ENCODE measurements at places on chromosomes 16 and 17.

DNA sequence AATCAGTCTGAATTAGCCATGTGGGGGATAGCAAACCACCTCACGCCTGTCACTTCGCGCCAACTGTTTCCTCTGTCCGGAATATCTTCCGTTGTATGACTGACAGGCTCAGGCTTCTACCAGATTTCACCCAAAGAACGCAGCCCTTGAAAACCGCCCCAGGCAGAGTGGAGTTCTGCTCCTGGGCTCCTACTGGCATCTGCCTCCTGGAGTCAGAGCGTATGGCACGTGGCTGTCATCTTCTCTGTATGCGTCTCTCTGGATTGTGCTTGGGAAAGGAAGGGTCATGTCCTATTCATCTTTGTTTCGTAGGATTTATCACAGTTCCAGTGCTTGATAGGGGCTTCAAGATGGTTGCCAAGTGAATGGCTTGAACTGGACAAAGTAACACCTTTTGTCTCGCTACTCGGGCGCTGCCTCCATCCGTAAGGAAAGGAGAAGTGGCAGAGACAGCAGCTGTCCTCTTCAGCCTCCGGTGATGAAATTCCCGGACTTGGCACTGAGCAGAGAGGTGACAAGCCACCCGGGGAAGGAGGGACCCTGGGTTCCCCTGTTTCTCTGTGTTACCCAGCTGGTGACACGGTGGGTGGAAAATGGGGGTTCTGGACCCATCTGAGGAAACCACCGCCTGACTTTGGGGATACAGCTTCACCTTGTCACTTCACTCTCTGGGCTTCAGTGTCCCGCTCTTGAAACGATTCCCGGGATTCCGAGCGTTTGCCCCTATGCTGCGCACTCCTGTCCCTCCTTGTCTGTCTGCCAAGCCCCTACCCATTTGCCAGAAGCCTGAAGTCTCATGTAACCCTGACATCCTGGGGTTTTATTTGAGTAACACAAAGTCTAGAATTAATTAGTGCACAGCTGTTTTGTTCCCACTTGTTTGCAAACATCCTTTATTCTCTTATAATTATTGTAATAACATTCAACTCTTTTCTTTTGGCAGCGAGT lies 13.9 kb downstream of the KIAA0513 start:
- DNase-seq, result no peak

DNA sequence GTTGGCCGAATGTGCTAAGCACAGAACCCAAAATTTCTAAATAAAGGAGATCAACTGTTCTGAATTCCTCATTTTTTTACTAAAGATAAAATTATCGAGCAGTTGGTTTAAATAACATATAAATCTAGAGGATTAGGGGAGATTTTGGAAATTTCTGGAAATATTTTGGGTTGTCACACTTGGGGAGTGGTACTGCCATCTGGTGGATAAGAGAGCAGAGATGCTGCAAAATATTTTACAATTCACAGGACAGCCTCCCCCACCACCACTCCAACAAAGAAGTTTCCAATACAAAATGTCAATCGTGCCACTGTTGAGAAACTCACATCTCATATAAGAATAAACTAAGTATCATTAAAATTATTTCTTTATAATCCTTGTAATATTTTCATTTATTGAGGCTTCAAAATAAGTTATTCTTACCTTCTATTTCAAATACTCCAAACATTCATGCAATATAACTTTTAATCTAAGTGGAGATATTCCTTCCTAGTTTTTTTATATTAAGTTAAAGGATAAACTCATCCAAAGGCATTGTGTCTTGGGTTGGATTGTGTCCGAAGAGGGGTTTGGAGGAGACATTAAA lies 17.0 kb upstream of the ABCA8 start:
- DNase-seq, result peak; percentile 24

DNA sequence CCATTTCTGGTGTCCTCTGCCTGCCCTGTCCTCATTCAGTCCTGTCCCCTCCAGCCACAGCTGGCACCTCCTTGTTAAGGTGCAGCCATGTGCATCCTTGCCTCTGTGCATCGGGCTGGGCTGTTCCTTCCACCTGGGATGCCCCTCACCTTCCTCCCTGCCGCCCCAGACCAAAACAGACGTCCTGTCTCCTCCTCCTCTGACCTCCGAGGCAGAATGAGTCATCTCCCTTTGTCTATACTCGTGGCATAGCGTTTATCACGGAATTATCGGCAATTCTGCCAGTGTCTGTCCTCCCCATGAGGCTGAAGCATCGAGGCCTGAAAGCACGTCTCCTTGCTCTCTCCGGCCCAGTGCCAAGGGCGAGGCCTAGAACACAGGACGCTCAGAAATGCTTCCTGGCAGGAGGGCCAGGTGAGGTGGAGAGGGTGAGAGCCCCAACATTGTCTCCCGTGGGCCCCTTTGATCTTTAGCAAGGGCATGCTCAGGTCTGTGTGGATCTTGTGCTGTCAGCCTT lies 4.6 kb downstream of the RAI1 start:
- no peak for DNase-seq

GRCh38 chr17:79231766-79232287 lies 157.2 kb downstream of the ENGASE start:
- no peak for DNase-seq

DNA sequence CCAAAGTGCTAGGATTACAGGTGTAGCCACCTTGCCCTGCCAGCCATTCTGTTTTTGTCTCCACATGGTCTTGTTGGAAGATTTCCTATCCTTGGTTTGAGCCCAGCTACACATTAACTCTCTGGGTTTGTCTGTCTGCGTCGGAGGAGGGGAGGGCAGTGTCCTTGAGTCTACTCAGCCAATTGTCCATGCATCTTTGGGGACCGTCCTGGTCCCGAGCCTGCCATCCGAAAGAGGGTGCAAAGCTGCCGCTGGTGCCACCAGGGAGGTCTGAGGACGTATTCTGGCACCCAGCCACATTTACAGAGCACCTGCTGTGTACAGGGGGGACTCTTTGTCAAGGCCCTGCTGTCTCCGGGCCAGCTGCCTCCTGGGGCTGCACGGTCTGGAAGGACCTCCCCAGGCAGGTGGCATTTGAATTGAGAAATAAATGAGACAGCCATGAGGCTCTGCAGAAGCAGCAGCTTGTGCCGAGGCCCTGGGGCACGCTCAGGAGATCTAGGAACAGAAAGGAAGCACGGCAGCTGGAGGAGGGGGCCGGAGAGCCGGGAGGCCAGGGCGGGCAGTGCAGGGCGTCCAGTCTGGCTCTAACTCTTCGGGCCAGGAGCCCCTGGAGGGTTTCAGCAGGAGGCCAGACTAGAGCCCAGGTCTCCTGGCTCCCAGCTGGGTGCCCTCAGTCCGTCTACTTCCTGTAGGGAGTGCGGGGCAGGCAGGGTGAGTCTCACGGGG lies 1.5 kb downstream of the CYBA start:
- peak; percentile 84 for DNase-seq

DNA sequence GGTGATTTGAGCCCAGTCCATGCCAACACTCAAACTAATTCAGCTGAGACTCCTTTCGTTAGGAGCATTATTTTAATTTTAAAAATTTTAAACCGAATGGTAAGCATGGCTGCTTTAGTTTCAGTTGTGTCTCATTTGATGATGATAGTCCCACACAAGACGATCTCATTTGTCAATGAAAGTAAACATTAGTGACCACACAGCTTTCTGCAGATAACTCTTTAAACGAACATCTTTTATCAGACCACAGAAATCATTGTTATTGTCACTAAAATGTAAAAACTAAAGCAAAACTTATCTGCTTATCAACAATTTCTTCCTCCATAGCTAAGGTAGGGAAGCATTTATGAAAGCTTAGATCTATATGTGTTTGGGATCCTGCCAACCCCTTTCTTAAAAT lies 382.2 kb downstream of the ZFHX3 start:
- DNase-seq, result peak; percentile 7

- DNase-seq, result peak; percentile 60
These were observed 9.0 kb downstream of the VPS9D1 start for GRCh38 chr16:89711601-89712273.

DNA sequence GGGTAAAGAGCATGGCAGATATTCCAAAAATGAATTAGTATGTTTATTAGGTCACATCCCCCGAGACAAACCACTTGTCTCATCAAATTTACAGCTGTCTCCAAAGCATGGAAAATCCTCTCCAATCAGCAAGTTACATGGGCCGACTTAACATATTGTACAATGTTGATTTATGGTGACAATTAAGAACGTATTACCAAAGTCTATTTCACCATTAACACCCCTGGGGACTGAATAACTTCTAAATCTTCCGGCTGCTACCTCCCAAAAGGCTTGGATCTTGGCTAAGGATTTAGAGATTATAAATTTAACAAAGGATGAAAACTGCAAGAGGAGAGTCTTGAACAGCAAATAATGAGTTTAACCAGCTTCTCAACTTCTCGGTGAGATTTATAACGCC lies 311.9 kb downstream of the NPIPA8 start:
- DNase-seq, result no peak

DNA sequence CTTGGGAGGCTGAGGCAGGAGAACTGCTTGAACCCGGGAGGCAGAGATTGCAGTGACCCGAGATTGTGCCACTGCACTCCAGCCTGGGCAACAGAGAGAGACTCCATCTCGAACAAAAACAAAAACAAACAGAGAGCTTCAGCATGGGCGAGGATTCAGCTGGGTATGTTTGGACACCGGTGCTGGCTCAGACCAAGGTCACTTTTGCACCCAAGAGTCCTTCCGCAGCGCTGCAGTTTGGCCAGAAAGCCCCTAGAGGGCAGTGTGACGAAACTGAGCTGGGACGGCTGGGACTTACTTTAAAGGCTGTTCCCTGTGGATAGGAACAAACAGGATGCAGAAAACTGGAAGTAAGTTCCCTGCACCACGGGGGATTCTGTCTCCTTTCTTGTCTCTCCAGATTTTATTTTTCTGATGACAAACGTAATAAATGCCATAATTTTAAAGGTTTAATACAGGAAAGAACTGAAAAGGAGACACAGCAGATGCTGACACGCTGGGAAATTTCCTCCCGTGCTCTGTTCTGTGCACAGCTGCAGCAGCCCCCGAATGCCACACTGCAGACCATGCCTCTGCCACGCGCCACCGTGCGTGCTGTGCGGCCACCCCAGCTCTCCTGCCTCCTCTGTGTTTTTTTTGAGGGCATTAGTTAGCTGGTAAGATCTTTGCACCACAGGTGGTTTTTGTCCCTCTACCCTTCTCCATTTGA lies 25.2 kb upstream of the USP36 start:
- peak; percentile 81 for DNase-seq

GRCh38 chr16:71626018-71626857 lies at the start of gene MARVELD3:
Gene MARVELD3, plus strand, starts transcription at chr16:71626184. Its CDS starts 46 bp downstream, at chr16:71626230.
- DNase-seq, result peak; percentile 42

- DNase-seq, result no peak
These were observed 296.7 kb upstream of the IRX5 start for GRCh38 chr16:54633943-54634362.

DNA sequence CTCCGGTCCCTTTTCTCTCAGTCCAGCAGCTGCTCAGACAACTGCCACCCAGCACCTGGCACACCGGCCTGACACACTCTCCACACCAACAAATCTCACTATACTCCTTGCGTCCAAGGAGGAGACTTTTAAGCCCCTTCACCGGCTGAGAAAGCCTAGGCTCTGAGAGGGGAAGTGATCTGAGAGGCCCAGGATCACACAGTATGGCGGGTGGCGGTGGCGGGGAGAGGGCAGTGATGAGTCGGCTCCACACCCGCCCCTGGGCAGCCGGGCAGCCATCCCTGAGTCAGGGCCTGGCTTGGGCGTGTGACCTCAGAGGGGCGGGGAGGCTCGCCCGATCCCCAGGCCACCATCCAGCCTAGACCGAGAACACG lies 569 bp downstream of the FLII start:
- DNase-seq, result no peak

Data from NCI-H2081 (cell line).